ENCODE measurements at places on chromosomes 7 and 10.

- no peak for DNase-seq
Observed at GRCh38 chr7:158166386-158167340, 421.0 kb downstream of the PTPRN2 start.

DNA sequence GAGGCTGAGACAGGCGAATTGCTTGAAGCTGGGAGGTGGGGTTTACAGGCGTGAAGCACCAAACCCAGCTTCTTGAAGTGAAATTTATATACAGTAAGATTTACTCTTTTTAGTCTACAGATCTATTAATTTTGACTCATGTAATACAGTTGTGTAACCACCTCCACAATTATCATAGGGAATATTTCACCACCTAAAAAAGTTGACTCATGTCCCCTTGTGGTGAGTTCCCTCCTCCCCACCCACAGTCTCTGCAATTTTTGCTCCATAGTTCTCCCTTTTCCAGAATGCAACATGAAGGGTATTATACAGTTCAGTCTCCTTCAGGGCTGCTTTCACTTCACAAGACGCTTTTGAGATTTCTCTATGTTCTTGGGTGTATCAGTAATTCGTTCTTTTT lies 156.8 kb downstream of the FAM107B start:
- no peak for DNase-seq

DNA sequence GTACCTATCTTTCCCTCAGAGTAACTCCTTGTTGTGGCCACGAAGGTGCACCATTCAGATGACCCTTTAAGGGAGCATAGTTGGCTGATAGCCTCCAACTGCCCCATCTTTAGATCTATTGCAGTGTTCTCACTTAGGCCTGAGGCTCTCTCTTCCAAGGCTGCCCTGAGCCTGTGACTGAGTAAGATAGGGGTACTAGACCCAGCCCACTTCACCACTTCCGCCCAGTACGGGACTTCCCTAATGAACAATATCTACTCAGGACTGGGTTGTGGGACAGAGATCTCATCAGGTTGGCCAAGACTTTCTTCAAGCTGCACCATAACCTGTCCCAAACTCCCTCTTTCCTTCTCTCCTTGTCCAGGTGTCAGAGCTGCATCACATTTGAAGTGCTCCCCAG lies 5.7 kb upstream of the GNAI1 start:
- no peak for DNase-seq

DNA sequence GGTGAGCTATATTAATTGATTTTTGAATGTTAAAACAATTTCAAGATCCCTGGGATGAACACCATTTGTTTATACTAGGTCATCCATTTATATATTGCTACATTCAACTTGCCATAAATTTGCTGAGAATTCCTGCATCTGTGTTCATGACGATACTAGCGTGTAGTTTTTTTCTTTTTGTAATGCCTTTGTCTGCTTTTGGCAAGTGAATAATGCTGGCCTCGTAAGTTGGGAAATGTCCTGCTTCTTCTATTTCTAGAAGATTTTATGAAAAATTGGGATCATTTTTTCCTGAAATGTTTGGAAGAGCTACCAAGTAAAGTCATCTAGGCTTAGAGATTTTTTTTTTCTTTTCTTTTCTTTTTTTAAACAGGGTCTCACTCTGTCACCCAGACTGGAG lies 12.9 kb upstream of the MEST start:
- no peak for DNase-seq

DNA sequence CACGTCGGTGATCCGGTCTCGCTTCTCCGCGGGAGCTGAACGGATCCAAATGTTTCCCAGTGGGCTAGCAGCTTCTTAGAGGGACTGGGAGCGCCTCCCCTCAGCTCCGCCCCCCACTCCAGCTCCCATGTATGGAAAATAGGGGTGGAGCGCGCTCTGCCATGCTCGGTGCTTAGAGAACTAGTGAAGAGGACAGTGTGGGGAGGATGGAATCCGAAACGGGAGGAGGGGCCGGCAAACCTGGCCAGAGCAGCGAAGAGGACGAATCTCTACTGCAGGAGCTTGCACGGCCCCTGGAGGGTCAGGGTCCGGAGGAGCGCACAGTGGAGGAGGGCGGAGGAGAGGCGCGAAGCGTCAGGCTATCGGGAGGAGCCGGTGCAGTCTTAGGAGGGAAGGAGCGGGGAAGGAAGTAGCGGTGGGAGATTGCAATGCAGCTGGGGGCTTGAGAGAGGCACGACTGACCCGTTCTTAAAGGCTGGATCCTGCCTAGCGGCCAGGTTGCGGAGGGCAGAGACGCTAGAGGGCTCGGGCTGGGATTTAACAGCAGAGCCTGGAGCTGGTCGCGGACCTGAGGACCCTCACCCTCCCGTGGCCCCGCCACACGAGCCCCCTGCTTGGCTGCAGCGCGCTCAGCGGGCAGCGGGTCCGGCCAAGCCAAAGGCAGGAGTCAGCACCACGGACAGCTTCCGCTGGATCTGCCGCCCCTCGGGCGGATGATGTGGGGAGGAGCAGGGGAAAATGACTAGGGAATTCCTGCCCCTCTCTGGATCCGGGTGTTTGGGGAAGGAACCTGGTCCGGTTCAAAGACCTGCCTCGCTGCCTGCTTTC lies at the start of gene PRLHR:
TSS of gene PRLHR (minus strand) at position 51 of the 828 bp plus-strand sequence. CDS start 404 bp downstream, outside the sequence.
- peak; percentile 31 for DNase-seq

GRCh38 chr7:636396-636795 lies 90.1 kb upstream of the DNAAF5 start:
- DNase-seq: no peak

- no peak for DNase-seq
Observed at GRCh38 chr7:98681951-98682350, 64.9 kb downstream of the NPTX2 start.

DNA sequence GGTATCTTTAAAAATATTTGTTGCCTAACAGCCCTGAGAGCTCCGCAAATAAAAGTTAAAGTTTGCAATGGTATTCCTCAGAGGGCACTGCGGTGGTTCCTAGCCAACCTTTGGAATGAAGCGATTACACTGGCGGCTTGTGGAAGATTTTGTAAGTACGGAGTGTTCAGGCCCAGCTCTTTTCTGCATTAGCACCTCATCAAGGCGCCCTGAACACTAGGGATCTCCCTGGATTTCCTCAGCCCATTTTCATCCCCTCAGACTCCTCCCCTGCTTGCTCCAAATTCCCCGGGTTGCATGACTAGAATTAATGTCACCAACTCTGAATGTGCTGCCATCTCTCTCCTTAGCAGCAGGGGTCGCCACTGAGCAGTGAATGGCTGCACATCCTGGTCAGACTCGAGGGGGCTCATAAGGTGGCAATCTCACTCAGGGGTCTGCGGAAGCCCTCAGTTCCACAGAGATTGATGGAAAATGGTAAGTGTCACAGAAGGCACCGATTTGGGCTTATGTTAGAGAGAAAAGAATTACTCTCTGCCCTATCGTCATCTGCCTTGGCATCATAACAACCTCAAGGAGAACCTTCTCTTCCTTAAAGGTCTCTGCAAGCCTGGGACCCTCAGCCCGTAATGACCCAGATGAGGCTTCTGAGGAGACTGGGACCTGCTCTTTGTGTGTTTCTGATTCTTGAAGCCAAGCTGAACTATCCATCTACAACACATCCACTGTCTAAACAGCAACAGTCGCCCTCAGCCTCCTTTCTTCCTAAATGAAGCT lies 262.8 kb upstream of the AOAH start:
- DNase-seq: peak; percentile 51

GRCh38 chr10:13614530-13615332 lies 28.0 kb downstream of the PRPF18 start:
- no peak for DNase-seq

GRCh38 chr7:142798451-142799436 lies 28.0 kb downstream of the PRSS2 start:
- no peak for DNase-seq

DNA sequence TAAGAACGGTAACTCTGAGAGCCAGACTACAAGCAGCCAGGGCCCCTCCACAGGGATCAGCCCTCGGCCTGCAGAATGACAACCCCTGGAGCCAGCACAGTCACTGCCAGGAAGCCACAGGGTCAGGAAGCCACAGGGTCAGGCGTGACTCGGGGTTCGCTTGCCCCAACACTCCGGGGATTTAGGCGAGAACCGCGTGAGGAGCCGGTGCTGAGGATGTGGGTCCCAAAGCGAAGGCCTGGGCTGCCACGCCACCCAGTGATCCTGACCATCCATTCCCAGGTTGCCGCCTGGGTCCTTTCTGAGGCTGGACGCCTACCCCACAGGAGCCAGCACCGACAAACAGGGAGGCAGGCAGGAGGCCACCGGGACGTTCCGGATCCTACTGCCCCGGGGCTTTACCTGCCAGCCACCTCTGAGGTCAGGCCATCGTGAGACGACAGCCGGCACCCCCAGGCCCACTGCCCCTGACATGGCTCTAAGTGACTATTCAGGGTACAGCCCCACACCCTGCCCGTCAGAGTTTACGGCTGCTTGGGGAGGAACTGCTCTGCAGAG lies 228.6 kb downstream of the ELFN1 start:
- no peak for DNase-seq

GRCh38 chr10:109770663-109771062 lies 152.6 kb downstream of the XPNPEP1 start:
- DNase-seq: no peak

DNA sequence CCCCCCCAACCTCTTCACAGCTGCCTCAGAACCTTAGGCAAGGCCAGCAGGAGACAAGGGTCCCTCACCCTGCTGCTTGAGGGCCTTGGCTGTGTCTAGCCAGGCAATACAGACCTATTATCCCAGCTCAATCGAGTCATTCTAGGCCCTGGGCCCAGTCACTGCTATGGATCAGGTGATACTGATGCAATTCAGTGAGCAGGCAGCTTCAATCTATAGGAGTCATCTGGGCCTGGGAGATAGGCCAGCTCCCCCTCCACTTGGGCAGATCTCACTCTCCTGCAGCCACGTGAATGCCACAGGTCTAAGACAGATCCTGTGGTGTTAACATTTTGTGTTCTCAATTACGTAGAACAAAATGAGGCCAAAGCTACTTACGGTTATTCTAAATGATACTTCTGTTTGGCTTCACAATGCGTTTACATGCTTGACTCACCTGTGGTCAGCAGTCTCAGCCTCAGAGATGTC lies 68.0 kb upstream of the LRRC4 start:
- DNase-seq: no peak

- DNase-seq: no peak
Observed at GRCh38 chr7:69928621-69929020, 330.3 kb downstream of the AUTS2 start.

GRCh38 chr10:131981429-131982184 lies at the start of gene BNIP3:
TSS of gene BNIP3 (minus strand) at chr10:131981923. CDS start at chr10:131981806, 117 bp downstream.
- DNase-seq: peak; percentile 98

- no peak for DNase-seq
Observed at GRCh38 chr10:71966046-71967004, 2.1 kb downstream of the CHST3 start.

DNA sequence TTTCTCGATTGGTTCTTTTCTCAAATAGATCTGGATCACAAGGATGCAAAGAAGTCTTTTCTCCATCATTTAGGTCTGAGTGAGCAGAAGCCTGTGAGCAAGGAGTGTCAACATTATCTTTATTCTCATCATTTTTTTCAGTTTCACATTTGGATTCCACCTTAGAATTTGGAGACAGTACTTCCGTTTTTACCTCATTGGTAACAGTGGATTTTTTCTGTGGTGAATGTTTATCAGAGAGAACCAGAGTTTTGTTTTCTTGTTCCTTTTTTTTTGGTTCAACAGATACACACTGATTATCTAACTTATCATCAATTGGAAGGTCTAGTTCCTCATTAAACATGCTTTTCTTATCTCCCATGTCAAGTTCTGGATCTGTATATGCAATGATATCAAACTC lies 151.3 kb downstream of the GALNT11 start:
- no peak for DNase-seq

GRCh38 chr10:30095631-30096422 lies 36.4 kb upstream of the JCAD start:
- no peak for DNase-seq

DNA sequence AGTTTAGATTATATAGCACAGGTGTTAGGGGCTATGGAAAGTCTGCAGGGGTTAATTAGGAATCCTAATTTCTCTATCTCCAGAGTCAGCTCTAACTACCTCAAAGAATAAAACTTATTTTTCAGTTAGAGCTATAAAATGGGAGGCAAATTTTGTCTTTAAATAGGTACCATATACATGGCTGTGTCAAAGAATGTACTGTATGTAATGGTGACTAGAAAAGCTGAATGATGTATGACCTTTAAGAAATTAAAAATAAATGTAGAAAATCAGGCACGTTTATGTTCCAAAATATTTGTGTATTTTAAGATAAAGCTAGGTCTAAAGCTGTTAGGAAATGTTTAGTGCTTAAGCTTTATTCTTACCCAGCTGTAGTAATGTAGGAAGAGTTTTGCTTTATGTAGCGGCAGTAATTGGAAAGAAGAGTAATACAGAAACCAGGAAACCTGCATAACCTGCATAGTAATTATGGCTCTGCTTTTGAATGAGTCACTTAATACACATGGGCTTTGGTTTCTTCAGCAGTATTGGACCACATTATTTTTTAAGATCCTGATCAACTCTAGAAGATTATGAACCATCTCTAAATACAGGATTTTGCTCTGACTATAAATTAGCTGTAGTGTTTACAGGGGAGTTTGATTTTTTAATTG lies 85.0 kb downstream of the KMT2E start:
- DNase-seq: no peak

DNA sequence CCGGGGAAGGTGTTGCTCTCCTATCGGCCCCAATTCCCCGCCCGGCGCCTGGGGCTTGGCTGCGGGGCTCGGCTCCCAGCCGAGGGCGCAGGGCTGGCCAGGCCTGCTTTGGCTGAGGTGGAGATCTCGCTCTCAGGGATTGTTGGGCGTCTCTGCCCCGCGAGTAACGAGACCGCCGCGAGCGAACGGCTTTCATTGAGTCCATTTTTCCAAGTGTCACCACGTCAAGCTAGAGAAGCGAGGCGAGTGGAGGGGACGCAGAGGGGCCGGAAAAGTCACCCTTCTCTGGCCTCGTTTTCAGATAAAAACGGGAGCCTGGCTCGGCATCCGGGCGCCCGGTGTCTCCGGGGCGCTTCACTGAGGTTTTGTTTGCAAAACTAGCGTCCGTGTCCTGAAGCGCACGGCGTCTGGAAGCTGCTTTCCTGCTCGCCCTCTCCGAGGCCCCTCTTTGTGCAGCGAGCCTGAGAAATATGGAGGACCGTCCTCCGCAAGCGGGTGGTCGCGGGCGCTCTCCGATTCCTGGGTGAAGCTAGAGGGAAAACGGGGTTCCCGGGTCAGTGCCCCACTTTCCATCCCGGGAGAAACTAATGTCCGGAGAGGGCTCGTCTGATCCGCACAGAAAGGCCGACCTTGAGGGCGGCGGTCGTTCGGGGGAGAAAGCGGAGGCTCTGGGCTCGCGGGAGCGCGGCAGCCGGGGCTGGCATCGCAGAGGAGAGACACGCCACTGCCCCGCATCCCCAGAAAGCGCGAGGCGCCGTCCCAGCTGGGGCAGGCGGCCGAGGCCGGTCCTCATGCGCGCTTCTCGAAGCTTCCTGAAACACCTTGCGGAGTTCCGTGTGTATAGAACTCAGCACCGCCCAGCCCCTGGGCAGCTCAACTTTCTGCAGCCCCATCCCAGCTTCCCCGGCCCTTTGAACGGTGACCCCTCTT lies 3.5 kb upstream of the EN2 start:
- no peak for DNase-seq

- no peak for DNase-seq
Observed at GRCh38 chr10:34195364-34196057, 619.6 kb downstream of the PARD3 start.

- no peak for DNase-seq
Observed at GRCh38 chr7:150586068-150586784, 19.0 kb downstream of the GIMAP4 start.

- DNase-seq: no peak
Observed at GRCh38 chr10:3419719-3420495, 247.3 kb upstream of the PITRM1 start.

- DNase-seq: no peak
Observed at GRCh38 chr7:28107960-28108359, 72.6 kb downstream of the JAZF1 start.
